Fibroblast of the aortic adventitia (primary cell): ENCODE measurements at places on chromosomes 7 and 10.
A peak's percentile ranks its signal among the peaks of the same experiment; 100 is the strongest.

DNA sequence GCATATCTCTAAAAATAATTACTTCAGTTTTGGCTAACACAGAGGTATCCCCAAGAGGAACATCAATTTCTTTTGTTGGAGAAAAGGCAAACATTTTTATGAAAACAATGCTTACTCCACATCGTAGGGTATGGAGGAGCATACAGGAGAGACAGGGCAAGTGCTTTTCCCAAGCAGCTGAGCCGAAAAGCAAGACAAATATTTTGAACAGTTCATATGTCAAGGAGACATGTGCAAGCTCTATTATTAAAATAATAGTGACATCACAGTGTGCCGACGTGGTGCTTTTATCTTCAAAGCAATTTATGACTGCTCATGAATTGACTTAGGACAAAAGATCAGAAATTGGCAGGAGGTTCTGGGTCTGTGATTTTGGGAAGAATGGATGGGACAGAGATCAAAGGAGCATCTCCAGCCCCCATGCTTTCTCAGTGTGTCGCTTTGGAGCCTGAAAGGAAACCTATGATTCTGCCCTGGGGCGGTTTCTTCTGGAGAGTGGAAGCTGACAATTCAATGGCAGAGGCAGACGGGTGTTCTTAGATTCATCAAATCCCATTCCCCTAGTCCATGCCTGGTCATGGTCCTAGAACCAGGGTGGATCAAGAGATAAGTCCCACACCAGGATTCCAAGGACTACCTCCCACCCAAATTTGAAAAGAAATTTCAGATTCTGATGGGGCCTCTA lies 97.1 kb downstream of the JCAD start:
- DNase-seq: peak; percentile 50

DNA sequence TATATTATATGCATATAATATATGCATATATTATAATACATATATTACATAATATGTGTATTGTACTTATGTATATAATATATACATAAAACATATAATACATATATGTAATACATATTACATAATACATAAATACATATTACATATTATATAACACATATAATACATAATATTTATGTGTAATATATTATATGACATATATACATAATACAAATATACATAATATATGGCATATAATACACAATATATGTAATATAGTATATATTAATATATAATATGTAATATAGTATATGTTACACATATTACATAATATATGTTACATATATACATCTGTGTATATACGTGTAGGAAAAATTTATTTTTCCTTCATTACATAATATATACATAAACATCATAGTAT lies 63.4 kb downstream of the SGMS1 start:
- DNase-seq: no peak

- DNase-seq: peak; percentile 30
Measured at GRCh38 chr10:76429368-76430060, 998.1 kb downstream of the LRMDA start.

GRCh38 chr7:107811934-107812333 lies 8.9 kb upstream of the SLC26A3 start:
- no peak for DNase-seq

- no peak for DNase-seq
Measured at GRCh38 chr7:28609608-28610007, 197.3 kb downstream of the CREB5 start.

DNA sequence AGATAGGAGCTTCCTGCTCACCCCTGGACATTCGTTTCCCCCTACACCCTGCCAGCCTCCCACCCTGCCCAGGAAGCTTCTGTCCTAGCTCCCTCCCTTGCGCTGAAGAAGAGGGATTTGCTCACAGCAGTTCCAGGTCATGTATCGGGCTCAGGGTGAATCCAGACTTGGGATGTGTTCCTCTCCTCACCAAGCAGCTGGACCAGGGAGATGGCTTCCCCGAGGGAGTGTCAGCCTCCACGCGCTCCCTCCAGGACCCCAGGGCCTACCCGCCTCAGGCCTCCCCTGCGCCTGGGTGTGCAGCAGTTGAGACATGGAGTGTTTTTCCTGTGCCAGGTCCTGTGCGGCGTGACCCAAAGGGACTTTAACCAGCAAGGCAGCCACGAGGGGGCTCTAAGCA lies 435.6 kb upstream of the FOXK1 start:
- no peak for DNase-seq

- no peak for DNase-seq
Measured at GRCh38 chr7:126443951-126444350, 808.8 kb downstream of the GRM8 start.

GRCh38 chr10:74635655-74636054 lies 190.7 kb upstream of the KAT6B start:
- no peak for DNase-seq

- DNase-seq: no peak
Measured at GRCh38 chr10:20117471-20117870, 301.2 kb downstream of the PLXDC2 start.

- no peak for DNase-seq
Measured at GRCh38 chr7:129750501-129750900, 139.0 kb downstream of the NRF1 start.

DNA sequence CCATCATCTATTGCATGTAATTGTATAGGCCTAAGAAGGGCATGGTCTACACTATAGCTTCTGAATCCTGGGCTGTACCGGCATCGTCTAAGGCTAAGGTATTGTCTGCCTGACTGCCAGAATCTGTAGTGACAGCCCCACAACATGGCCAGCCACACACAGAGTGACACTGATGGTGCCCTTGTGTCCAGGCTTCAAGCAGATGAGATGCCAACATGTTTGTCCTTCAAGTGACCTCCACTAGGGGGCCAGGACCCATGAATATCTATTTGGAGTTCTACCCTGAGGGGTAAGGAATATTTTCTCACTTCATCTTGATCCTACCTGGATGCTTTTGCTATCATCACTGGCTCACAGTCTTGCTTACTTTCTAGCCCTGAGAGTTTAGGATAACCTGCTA lies 1.5 kb downstream of the CYP3A7 start:
- no peak for DNase-seq

DNA sequence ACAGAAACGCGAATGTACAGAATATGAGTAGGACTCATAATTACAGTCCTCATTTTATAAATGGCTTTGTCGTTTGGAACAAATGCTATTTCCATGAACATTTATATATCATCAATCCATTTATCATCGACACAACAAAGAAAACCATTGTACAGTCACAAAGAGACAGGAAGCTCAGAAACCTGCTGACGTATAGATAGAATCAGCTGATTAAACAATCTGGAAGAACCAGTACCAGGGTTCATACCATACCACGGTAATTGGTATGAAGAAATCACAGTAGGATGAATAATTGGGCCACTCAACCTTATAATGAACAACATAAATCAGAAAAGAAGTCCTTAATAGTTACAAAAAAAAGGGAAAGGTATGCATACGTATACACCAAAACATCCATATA lies 295.0 kb downstream of the PARD3 start:
- DNase-seq: no peak

DNA sequence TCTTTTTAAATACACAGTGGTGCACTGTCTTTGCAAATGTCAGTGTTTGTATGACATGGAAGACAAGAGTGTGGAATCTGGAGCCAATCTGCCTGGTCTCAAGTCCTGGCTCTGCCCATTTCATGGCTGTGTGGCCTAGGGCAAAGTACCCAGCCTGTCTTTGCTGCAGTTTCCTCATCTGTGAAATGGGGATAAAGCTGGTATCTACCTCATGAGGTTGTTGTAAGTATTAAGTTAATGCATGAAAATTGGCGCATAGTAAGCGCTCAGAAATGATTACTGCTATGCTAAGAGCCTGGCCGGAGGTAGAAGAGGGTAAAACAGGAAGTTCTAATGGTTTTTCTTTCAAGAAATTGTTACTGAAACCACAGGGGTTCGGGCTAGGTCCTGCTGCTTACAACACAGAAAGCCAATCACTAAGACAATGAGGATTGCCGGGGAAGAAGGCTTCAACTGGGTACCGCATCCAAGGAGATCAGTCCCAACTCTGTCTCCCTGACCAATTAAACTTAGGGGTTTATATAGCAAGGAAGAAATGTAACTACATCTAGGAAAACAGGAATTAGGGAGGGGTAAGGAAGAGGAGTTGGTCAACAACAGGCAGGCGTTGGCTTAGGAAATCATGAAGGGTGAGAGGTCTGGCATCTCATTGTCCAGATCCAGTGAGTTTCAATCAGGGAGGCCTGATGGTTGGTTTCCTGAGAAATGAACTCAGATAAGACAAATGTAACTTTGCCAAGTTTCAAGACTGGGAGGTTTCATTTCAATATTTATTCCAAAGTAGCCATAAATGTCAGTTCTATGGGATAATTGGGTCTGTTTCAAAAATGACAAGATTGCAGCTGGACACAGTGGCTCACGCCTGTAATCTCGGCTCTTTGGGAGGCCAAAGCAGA lies 57.0 kb downstream of the CHST3 start:
- peak; percentile 63 for DNase-seq

GRCh38 chr7:105086850-105087249 lies 72.8 kb downstream of the KMT2E start:
- DNase-seq: no peak

- no peak for DNase-seq
Measured at GRCh38 chr7:69719717-69720116, 121.4 kb downstream of the AUTS2 start.

DNA sequence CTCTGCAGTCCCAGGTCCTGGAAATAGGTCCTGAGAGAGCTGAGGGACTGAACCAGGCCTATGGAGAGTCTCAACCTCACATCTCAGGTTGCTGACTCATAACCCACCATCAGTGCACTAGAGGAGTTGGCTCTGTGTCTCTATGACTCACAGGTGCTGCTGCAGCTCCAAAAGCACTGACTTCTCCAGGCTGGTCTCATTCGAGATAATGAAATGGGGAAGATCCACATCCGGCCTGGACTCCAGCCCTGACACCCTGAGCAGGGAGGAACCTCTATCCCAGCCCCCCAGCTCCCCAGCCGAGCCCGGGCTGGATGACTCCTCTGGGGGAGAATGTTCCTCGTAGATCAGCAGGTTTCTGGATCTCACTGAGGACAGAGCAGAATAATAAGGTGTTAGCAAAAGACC lies 35.5 kb upstream of the DGKI start:
- DNase-seq: peak; percentile 99

DNA sequence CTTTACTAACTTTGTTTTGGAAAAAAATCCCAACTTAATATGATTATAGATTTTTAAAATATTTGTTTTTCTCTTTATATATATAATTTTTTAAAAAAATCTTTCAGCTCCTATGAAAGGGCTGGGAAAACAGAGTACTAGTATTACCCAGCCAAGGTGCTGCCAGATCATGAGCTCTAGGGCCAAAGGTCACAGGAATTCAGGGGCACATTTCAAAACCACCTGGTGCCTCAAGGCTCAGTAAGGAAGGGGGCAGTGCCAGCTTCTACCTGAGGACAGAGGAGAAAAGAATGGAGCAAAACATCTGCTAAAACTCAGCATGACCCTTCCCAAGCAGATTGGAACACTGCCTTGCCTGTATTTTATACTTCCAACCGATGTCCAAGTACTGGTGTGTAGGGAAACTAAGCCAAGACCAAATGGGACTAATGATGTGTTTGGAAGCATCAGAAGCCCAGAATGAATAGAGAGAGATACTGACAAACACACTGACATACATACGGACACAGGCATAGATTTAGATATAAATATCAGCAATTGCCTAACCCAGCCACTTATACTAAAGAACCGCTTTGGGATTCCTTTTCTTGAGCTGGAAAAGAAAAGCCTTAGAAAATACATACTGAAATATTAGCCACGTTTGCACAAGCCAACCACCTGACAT lies 667.3 kb downstream of the PARD3 start:
- no peak for DNase-seq

DNA sequence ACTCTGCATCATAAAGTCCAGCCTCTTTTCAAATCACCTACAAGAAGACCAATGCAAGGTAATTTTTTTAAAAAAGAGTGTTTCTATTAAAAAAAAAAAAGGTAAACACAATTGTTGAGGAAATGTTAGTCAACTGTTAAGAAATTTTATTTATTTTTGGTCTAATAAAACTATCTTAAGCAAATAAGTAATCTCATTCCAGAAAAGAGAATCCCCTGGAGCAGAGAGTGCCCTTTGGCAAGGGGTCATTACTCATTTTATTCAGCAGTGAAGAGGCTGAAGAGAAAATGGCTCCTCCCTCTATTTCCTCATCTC lies 63.4 kb upstream of the GSDME start:
- no peak for DNase-seq

DNA sequence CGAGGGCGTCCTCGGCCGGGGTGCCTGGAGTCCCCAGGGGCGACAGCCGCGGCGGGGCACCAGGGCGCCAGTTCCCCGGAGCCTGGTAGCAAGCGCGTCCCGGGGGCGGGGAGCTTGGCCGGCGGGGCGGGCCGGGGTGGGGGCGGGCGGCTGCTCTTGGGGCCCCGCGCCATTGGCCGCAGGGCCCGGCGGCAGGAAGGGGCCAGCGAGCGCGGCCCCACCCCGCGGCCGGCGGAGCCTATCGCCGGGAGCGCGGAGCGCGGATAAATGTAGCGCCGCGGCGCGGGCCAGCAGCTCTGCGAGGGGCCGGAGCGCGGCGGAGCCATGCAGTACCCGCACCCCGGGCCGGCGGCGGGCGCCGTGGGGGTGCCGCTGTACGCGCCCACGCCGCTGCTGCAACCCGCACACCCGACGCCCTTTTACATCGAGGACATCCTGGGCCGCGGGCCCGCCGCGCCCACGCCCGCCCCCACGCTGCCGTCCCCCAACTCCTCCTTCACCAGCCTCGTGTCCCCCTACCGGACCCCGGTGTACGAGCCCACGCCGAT lies at the start of gene HHEX:
Gene HHEX, plus strand, starts transcription at position 293 of the 548 bp plus-strand sequence. Its CDS starts 32 bp downstream, at position 325.
- DNase-seq: peak; percentile 64

DNA sequence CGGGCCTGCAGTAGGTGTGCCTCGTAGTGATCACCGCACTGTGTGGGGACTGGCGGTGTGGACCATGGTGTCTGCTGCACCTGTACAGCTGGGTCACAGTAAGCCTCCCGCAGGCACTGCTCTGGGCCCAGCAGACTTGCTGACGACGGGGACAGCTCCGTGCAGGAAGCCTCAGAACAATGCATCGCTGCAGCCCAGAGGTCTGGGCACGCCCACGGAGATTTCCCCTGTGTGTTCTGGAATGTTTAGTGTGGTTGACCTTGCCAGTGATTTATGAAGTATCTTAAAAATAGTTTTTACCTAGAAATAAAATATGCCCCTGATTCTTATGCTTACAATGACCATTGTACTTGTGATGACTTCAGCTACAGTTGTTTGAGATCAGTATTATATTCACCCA lies 59.1 kb upstream of the ZNF32 start:
- DNase-seq: peak; percentile 58

- peak; percentile 43 for DNase-seq
Measured at GRCh38 chr7:97187067-97187466, 69.6 kb downstream of the SDHAF3 start.

DNA sequence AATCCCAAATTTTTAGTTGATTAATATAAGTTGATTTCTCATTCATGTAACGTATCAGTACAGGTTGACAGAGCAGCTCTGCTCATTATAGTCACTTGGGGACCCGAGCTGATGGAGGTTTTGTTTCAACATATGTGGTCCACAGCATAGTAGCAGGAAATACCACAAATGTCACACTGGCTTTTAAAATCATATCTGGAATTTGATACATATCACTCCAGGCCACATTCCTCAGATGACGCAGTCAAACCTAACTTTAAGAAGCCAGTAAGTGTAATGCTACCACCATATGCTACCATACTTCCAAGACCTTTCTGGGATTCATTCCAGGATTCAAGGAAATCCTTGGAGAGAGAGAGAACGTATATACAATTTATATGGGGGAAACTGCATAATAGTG lies 156.3 kb downstream of the PHF14 start:
- no peak for DNase-seq

- peak; percentile 53 for DNase-seq
Measured at GRCh38 chr7:100089458-100090196, 858 bp downstream of the COPS6 start.
